ENCODE measurements at places on chromosomes 5 and 9. TPM values are rescaled to one million over a fixed set of nuclear protein-coding genes. Genes with fewer than 3 reads are reported as not detected.
A peak's percentile ranks its signal among the peaks of the same experiment; 100 is the strongest.

DNA sequence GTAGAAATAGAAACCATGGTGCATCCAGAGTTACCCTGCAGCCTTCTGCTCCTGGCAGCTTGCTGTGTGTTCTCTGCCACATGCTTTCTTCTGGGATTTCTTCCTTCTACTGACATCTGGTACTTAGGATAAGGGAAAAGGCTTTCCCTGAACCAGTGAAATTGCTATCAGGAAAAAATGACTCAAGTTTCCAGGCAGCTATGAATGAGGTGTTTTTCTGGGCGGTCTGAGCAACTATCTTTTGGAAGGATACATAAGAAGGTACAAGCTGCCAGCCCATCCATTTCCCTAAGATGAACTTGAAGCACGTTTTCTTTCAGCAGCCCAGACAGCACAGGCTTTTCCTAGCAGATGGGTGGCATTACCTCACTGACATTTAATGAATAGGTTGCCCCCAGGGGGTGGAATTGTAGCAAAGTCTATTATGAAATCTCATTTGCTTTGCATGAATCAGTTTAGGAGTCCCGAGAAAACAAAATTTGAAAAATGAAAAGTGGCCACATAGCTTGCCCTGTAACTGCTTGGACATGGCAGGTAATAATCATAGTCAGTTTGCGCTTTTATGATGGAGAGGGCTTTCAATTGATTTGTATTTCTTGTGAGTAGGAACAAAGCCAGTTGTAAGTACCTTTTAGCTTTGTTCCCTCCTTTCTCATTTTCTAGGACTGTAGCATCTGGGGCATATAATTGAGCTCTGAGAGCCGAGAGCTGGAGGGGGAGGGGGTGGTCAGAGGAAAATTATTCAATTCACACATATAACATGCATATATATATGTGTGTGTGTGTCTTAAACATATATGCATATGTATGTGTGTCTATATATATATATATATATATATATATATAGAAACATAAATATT lies 108.5 kb downstream of the C9orf152 start:
- no peak for DNase-seq

DNA sequence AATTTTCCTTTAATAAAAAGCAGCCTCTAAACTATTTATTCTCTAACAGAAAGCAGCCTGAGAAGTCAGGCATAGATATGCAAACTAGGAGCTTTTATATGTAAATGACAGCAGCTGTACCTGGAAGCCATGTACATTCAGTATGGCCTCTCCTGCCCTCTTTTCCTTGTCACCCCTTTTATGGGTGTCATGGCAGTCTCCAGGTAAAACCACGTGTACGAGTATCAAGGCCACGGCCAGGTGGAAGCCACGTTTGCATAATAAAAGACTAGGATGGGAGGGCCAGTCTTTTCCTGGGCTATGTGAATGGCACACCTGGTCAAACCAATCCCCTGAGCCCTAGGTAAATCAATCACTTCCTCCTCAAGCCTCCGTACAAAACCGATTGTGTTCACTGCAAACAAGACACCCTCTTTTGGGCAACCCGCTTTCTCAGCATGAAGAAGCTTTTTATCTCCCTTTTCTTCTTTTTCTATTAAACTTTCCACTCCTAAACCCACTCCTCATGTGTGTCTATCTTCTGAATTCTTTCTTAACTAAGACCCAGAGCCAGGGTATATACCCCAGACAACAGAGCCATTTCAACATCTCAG lies 419.5 kb upstream of the CTNND2 start:
- DNase-seq = no peak

DNA sequence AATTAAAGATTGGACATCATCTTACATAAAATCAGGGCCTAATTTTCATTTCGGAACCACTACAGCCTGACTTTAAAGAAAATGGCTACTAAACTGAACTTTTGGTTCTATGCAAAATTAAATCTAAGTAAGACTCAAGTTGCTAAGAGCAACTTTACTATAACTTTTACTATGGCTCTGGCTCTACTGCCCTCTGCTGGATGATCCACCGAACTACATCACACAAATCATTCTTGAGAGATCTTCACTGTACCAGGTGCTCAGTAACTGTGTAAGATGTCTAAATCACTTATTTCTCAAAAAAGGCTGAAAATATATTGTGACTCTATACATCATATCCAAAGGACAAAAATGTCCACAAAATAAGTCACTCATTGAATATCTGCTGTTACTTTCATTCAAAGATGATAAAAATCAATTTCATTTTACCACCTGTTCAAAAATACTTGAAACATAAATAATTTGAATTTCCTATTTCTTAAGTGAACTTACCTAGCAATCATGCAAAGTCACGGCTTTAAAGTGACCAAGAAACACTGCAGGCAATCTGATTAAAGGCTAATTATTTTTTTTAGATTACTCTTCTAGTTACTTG lies 13.5 kb downstream of the MOCS2 start:
- no peak for DNase-seq

- no peak for DNase-seq
Observed at GRCh38 chr9:85079349-85079748, 409.8 kb downstream of the NTRK2 start.

- no peak for DNase-seq
Observed at GRCh38 chr9:353077-353476, 138.4 kb downstream of the DOCK8 start.

DNA sequence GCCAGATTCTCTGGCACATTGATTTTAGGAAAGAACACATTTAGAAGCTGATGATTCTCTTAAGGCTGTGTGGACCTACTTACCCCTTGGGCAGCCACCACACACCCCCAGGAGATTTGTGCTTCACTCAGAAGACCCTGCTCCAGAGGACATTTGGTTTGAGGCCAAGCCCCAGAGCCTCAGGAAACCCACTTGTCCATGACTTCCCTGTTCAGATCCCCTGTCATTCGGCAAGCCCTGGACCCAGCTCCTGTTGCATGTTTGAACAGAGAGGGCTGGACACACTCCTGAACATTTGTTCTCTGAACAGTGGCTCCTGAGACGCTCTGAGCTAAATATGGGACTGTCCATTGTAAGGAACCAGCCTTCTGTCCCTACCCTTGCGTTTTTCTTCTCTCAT lies 82.1 kb downstream of the AMBP start:
- DNase-seq = no peak

- DNase-seq = no peak
Observed at GRCh38 chr9:18275313-18275990, 198.5 kb upstream of the ADAMTSL1 start.

GRCh38 chr9:6686396-6686795 lies 40.9 kb upstream of the GLDC start:
- no peak for DNase-seq

GRCh38 chr5:6686915-6687409 lies 26.3 kb upstream of the TENT4A start:
- peak; percentile 65 for DNase-seq

- no peak for DNase-seq
Observed at GRCh38 chr9:92534204-92534603, 1.6 kb downstream of the ECM2 start.

GRCh38 chr5:111755942-111756381 lies 1.0 kb downstream of the NREP start:
- DNase-seq = no peak

GRCh38 chr5:133487093-133487492 lies 125.2 kb downstream of the FSTL4 start:
- DNase-seq = no peak

- DNase-seq = no peak
Observed at GRCh38 chr5:61638476-61638875, 306.4 kb downstream of the ZSWIM6 start.

GRCh38 chr5:151847871-151848270 lies 76.1 kb downstream of the G3BP1 start:
- no peak for DNase-seq

DNA sequence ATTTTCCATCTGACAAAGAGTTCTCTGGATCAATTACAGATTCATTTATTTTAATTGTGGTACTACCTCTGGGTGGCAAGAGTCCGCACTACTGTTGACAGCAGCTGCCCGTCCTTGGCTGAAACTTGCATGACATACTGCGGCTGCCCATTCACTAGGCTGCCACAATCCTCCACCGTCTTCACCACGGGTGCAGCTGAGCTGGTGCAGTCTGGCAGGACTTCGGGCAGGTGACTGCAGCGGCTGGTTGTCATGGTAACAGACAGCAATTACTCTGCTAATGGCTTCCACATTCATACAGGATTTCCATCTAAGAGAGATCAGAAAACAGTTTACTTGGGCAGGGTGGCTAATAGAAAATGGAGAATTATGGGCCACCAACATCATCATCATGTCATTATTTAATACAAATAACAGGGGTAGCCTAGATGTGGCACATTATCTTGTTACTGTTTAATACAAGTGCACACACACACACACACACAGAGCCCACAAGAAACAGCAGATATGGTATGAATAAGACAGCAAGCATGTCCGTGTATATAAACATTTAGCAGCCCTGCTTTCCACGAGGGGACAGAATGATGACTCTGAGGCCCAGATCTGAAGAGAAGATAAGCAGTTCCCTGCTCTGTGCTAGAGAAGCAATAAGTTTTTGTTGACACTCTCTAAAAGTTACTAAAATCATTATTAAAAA lies 112.3 kb downstream of the MARCHF3 start:
- peak; percentile 43 for DNase-seq

ITGA1 gene
- 8.3 TPM for total RNA-seq

HTR1A gene
- total RNA-seq = 0.13 TPM

PCDHB11 gene
- 6.4 TPM for total RNA-seq

SLC34A3 gene
- total RNA-seq = 0.27 TPM

GABBR2 gene
- total RNA-seq = 0.55 TPM
